Activated T-helper 2 cell treated with anti-CD3 and anti-CD28 coated beads, Interferon-gamma antibody, Interleukin-2, Interleukin-4, amounts not matched to agents 10 μg/mL and 5 μg/mL and 100 μg/mL, durations not matched to agents 14 hours and 24 hours and 36 hours (primary cell): ENCODE measurements at places on chromosomes 1 and 21.

- DNase-seq, result no peak
Measured at GRCh38 chr1:214377485-214377884, 96.5 kb downstream of the SMYD2 start.

GRCh38 chr1:223462047-223462630 lies 68.9 kb downstream of the CCDC185 start:
- no peak for DNase-seq

DNA sequence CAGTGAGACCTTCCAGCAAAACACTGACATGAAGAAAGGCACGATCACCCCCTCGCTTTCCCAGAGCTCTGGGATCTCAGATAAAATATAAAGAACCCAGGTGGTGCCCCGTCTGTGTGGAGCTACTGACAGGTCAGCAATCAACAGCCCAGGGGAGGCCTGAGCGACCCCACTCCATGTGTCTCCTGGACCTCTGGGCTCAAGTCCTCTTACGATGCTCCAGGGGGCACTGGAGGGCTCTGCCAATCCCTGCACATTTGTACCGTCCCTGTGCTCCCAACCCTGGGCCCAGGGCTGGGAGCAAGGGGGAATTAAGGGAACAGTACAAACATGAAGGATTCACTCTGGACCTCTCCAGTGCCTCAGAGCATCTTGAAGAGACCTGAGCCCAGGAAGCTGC lies 12.5 kb downstream of the S100A7A start:
- DNase-seq, result no peak

DNA sequence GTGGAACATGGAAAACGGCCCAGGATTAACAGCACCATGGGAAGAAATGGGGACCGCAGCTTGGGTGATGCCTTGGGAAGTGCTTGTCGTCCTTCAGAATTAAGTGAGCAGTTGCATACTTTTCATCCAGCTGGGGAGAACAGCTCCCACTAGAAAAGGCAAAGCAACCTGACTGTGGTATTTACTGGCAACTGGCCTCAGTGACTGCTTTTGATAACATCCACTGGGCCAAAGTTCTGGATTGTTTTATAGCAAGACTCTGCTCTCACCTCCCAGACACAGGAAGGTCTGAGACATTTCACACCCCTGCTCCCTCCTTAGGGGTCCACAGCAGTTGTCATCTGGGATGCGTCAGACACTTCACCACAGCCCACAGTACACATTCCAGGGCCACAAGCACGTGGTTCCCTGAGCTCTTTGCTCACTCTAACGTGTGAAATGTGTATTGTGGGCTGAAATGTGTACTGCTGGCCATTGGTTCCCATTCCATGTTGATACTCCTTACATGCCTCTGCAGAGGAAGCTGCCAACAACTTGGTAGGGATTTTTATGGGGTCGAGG lies 6.6 kb downstream of the PAPPA2 start:
- no peak for DNase-seq

GRCh38 chr21:39660191-39660980 lies 47.6 kb downstream of the B3GALT5 start:
- no peak for DNase-seq

GRCh38 chr1:232383455-232384123 lies 246.3 kb downstream of the SIPA1L2 start:
- DNase-seq, result no peak

DNA sequence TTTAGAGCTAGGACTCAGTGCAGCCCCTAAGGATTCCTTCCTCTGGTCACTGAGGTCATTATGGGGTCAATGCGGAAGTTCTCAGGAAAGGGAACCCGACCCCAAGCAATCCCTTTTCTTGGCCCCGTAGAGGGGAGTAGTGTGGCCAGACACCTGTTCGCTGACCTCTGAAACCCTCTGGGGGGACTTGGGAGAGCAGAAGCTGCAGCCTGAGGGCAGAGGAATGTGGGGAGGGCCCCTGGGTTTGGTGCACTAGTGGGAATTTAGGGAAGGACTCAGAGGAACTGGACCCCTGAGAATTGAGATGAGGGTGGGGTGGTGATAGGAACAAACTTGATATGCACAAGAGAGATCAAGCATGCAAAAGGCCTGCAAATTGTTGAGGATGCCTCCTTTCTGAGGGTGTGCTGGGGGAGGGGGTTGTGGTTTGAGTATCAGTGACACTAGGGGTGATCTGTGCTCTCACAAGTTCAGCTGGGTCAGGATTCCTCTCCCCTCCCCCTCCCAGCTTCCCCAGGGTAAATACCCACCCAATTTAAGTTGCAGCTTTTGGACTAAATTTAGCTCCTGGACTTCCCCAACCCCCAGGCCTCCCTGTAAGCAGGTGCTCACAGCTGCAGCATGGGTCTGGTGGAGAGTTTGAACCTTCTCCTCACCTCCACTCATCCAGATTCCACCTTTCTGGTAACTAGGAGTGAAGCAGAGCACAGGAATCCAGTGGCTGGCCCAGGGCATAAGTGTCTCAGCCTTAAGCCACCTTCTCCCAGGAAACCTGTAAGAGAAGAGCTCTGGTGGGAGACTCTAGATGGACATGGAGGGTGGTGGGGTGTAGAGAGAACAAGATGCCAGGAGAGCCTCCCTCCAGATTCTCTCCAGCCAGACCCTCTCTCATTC lies 13.5 kb downstream of the ADAMTSL4 start:
- peak; percentile 67 for DNase-seq

GRCh38 chr1:20899154-20899972 lies 112.3 kb upstream of the HP1BP3 start:
- DNase-seq, result no peak

DNA sequence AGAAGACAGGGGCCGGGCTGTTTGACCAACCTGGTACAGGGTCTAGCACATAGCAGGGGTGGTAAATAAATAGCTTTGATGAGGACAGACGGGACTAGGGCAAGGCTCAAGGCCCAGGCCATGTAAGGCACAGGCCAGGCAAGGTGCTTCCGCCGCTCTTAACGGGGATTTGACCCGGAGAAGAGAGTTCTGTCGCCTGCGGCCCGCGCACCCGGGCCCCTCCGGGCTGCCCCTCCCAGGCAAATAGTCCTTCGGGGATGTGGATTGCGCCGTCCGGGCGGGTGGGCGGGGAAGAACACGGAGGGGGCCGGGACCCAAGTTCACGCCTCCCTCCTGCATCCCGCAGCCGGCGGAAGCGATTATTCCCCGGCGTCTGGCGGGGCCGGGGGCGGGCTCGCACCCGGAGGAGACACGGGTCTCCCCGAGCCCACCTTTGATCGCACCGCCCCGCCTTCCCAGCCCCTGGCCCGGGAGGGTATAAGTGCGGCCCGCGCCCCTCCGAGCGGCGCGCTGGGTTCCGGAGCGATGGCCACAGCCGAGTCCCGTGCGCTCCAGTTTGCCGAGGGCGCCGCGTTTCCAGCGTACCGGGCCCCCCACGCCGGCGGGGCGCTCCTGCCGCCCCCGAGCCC lies at the start of gene MIXL1:
Gene MIXL1, plus strand, starts transcription at position 508 of the 629 bp plus-strand sequence. Its CDS starts 18 bp downstream, at position 526.
- no peak for DNase-seq

GRCh38 chr1:183783767-183784637 lies 20.9 kb upstream of the RGL1 start:
- no peak for DNase-seq

- no peak for DNase-seq
Measured at GRCh38 chr1:230140221-230141020, 73.4 kb downstream of the GALNT2 start.

DNA sequence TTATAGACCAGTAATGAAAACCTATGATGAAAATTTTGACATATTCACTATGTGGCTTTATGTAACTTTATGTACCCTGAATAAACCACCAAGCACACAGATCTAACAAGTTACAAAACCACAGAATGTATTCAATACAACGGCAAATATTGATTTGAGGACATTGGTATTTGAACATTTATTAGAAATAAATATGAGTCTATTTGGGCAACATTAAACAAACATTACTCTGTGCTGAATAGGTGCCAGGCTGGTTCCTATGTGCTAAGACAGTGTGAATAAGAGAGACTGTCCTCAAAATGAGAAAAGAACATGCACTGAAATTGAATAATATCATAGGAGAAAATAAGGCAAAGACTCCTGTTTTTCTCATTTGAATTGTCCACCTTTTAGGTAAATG lies 1341.2 kb downstream of the PLA2G4A start:
- DNase-seq, result no peak

- peak; percentile 54 for DNase-seq
Measured at GRCh38 chr1:39657923-39658485, 13.9 kb downstream of the NT5C1A start.

DNA sequence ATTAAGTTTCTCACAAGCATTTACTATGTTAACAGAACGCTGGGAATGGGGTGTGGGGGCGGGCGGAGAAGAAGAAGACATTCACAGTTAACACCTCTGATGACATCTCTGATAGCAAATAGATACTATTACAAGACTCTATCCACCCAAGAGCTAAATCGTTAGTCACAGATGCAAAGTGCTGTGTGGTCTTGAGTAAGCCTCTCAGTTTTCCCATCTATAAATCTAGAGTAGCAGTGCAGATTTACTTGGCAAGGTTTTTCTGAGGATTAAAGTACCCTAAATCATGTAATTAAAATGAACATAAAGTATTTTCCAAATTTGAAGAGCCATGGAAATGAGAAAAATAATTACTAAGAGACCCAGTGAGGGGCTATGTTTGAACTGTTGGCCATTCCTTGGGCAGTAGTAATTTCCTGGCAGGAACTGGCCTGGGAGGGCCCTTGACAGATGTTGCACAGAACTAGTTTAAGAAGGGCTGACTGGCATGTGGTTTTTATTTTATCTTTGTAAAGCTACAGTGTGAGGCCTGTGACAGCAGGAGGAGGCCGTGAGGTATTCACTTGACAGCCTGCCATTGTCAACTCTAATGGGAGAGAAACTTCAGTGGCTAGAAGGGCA lies 58.7 kb upstream of the APOBEC4 start:
- DNase-seq, result no peak

- DNase-seq, result no peak
Measured at GRCh38 chr1:226002667-226003501, 3.7 kb upstream of the SDE2 start.

DNA sequence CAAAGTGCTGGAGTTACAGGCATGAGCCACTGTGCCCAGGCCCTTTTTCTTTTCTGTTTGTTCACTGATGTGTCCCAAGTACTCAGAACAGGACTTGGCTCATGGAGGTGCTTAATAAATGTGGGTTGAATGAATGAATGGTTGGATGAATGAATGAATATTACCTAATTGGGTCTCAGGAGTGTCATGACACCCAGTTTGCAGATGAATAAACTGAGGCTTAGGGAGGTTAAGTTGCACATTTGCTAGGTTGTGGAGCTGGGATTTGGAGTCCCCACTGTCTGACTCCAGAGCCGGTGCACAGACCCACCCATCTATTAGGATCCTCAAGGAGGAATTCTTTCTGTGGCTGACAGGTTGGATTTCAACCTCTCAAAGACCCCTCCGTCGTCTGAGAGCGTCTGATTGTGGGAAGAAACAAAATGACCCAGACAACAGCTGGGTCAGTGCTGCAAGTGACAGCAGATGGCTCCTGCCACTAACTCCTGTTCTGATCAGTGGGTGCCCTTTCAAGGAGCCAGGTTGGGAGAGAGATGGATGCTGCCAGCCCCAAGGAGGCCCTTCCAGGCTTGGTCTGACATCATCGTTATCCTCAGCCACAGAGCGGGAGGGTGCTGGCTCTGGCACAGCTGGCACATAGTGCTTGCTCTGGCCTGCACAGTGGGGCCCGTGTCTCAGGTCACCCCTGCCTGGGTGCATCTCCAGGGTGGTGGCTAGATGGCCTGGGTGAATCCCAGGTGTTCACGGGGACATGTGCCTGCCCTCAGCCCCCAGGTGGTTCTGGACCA lies 24.2 kb downstream of the ARHGEF10L start:
- DNase-seq, result no peak

DNA sequence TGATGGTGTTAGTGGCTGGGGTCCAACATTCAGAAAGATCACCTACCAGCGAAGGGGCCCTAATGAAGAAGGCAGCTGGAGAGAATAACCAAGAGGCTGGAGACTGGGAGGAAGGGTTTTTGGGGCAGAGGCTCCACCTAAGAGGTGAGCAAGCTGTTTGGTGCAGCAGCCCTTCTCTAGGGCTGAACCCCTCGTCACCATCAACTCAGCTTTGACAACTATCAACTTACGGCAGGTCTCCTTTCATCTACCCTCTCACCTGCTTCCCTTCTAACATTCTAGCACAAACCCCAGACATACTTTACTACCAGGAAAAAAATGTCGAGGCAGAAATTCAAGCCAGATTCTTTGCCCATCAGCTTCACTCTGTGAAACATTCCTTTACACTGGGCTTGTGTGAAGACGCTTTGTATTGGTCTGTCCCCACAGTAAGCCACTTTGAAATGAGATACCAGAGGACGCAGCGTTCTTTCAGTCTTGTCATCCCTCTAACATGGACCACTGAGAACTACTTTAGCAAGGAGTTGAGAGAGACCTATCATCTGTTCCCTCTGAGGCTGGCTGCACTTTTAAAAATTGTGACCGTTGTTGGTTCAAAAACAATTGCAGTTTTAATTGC lies 84.6 kb downstream of the RAVER2 start:
- DNase-seq, result no peak

- no peak for DNase-seq
Measured at GRCh38 chr21:17427157-17427556, 85.7 kb upstream of the CXADR start.

GRCh38 chr1:105208581-105208980 lies 1458.9 kb downstream of the AMY1C start:
- no peak for DNase-seq

DNA sequence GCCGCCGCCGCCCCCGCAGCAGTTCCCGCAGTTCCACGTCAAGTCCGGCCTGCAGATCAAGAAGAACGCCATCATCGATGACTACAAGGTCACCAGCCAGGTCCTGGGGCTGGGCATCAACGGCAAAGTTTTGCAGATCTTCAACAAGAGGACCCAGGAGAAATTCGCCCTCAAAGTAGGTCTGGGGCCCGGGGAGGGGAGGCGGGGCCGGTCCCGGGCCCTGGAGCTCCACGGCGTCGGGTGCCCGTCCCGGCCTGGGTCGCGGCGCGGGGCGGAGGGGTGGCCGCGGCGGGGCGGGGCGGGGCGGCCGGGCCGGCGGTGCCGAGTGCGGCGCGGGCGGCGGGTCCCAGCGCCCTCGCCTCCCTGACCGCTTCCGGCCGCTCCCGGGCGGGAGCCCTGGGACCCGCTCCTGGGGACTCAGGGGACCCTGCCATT lies 646 bp downstream of the MAPKAPK2 start:
- DNase-seq, result peak; percentile 33

GRCh38 chr1:46180082-46180616 lies 3.9 kb upstream of the P3R3URF start:
- DNase-seq, result no peak
